ENCODE measurements at places on chromosomes 3 and 15. TPM values are rescaled to one million over a fixed set of nuclear protein-coding genes. Genes with fewer than 3 reads are reported as not detected.
A peak's percentile ranks its signal among the peaks of the same experiment; 100 is the strongest.

TP63 gene
- total RNA-seq = not detected

PLXNB1 gene
- total RNA-seq = 17.8 TPM

KBTBD13 gene
- not detected for total RNA-seq

SOX2 gene
- not detected for total RNA-seq

MITF gene
- 32.1 TPM for total RNA-seq

CDAN1 gene
- 12.1 TPM for total RNA-seq

LIPH gene
- total RNA-seq = 14.8 TPM

XYLB gene
- 3.2 TPM for total RNA-seq

SEMA3F gene
- 36.1 TPM for total RNA-seq

C3orf49 gene
- not detected for total RNA-seq

MESP1 gene
- 4.7 TPM for total RNA-seq

GRCh38 chr15:75335705-75336355 lies at the start of gene COMMD4:
COMMD4 (plus strand) TSS chr15:75336063; CDS start chr15:75336090, 27 bp downstream.
- DNase-seq = peak; percentile 86

DNA sequence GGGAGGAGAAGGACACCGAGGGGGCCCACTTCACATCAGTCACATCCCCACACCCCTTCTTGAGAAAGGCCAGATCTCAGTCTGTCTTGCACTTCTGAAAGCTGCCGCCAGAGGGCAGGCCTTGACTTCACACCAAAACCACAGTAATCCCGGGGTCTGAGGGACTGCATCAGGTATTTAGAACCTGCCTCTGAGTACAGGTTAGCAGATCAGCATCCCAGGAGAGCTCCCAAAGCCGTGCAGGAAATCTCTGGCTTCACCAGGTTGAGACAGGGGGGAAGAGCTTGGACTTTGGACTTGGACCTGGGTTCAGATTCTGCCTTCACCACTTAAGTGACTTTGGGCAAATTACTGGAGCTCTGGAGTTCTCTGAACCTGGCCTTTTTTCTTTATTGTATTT lies 50.3 kb downstream of the LHFPL4 start:
- peak; percentile 50 for DNase-seq

GRCh38 chr3:128348805-128349531 lies 117.7 kb downstream of the DNAJB8 start:
- DNase-seq = no peak

DNA sequence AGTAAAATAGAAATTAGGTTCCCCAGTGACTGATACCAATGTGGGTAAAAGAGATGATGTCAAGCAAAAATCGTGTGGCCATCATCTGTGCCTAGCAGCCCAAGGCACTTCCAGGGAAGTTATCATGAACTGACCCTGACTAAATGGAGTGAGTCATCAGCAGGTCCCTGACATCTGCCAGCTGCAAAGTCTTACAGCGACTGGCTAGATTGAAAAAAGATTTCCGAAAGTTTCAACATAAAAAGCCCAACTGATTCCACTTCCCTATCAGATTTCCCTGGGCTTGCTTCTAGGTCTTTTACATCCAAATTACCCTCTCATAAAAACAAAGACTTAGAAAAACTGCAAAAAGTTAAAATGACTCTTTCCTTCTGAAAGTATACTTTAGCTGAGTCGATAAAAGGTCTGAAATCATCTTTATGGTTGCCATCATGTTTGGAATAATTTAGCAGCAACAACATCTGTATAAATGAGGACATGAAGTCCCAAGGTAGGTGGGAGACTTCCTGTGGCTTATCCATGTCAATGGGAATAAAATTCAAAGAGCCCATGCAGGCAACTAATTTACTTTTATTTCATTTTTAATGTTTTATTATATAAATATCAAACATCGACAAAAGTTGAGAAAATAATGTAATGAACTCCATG lies 342.8 kb downstream of the ERC2 start:
- DNase-seq = no peak

DNA sequence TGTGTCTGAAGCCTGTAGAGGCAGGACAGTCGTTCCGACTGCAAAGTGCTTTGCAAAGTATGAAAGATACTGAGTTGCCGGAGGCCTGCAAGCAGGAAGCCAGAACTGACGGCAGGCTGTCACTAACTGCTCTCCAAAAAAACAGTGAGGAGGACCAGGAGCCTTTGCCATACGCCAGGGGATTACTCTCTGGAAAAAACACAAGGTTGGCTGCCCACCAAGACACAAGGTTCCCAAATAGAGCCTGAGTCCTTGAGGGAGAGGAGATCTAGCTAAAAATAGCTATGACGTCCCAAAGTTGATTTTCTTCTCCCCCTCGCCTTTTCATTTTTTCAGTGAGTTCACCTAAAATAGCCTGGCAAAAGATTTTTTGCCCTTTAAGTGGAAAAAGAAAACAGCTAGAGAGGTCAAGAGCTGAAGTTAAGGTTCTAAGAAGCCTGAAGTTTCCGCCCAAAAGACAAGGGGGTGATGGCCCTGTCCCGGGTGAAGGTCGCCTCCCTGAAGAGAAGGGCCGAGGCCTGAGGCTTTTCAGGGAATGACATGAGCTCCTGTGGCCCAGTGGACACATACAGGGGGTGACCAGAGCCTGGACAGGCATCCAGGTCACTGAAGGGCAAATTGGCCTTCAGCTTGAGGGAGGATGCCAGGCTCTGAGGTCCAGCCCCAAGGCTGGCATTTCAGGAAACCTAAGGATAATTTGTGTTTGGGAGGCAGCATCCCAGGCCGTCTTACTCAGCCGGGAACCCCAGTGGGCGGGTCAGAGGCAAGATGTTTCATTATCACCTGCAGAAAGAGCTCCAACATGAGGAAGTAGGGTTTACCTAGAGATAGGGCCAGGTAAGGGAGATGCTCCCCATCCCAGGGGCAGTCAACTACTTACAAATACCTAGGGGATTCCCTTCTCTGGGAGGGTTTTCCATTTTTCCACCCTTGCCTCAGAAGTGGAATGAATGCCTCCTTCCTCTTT lies 44.9 kb upstream of the DGKG start:
- DNase-seq = no peak

GRCh38 chr3:58340594-58341244 lies 8.0 kb downstream of the PXK start:
- DNase-seq = no peak

DNA sequence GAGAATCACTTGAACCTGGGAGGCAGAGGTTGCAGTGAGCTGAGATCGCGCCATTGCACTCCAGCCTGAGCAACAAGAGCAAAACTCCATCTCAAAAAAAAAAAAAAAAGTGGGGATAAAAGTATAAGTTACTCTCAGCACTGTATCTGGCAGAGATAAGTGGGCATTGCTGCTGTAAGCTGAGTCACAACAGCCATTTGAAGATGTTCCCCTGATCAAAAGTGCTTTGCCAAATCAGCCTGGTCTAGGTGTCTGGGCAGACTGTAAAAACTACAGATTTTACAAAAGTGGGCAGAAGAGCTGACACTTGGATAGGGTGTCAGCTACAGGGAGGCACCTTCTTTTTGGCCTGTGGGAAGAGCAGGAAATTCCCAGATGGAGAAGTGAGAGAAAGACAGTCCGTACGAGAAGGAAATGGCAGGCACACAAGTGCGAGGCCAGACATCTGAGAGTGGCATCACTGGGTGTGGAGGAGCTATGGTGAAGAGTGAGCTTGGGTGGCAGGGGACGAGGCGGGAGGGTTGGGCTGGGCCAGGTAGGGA lies 78.5 kb downstream of the TRAK1 start:
- DNase-seq = no peak

GRCh38 chr3:125386811-125387210 lies 11.7 kb upstream of the ZNF148 start:
- DNase-seq = no peak

DNA sequence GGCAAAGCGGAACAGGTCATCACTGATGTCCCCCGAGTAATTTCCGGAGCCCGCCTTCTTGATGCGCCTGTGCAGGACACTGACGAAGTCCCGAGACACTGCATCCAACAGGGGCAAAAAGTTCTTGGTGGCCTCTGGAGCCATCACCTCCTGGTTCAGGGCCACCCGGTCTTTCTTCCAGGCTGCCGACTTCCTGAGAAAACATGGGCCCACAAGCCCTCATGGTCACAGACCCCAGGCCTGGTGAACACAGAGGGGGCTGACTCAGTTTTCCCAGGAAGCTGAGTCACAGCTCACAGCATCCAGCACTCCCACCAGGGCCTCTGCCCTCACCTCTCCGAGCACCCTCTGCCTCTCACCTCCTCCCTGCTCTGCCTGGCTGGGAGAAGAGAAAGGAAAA lies 22.4 kb downstream of the CYP11A1 start:
- no peak for DNase-seq

- DNase-seq = no peak
Observed at GRCh38 chr3:36852071-36852470, 87.7 kb upstream of the DCLK3 start.

- DNase-seq = no peak
Observed at GRCh38 chr3:120171134-120171873, 77.1 kb upstream of the GSK3B start.
